Lower lobe of right lung (tissue), 2 donors: ENCODE measurements at places on chromosomes 7 and 10. TPM values are rescaled to one million over a fixed set of nuclear protein-coding genes. Genes with fewer than 3 reads are reported as not detected.

- peak overlapping the region; percentile 9 for H3K27ac ChIP-seq
- H3K36me3 ChIP-seq: peaks cover 76% of the 10 kb centered on the region
- H3K27me3 ChIP-seq: no peaks in the 10 kb centered on the region
Observed at GRCh38 chr10:97454330-97455036, 8.5 kb downstream of the ZDHHC16 start.

GRCh38 chr10:72702868-72703581 lies 11.1 kb downstream of the MCU start:
- H3K4me3 ChIP-seq: no peak overlapping the region
- H3K36me3 ChIP-seq: no peaks in the 10 kb centered on the region
- peaks cover 10% of the 10 kb centered on the region for H3K4me1 ChIP-seq
- DNase-seq: no peak
- H3K27ac ChIP-seq: no peak overlapping the region

DNA sequence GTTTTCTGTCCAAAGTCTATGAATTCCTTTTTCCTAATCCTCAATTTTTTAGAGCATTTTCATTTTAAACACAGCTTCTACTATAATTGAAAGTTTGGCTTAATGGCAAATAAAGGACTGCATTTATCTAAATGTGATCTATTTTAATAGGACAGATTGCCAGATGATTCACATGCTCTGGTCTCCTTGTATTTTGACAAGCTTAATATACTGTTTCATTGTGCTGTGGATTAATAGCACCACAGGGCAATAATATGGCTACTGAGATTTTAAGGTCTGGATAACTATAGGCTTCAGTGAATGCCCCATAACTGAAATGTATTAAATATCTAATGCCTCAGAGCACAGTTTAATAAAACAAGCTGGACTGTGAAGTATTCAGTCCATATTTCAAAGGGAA lies 1362.8 kb downstream of the XPNPEP1 start:
- no peak overlapping the region for H3K4me3 ChIP-seq
- no peak for DNase-seq
- no peak overlapping the region for H3K27ac ChIP-seq
- H3K27me3 ChIP-seq: no peaks in the 10 kb centered on the region
- H3K4me1 ChIP-seq: no peaks in the 10 kb centered on the region

LIPJ gene
- total RNA-seq: 0.09 TPM

CFAP69 gene
- 8.4 TPM for total RNA-seq

DNA sequence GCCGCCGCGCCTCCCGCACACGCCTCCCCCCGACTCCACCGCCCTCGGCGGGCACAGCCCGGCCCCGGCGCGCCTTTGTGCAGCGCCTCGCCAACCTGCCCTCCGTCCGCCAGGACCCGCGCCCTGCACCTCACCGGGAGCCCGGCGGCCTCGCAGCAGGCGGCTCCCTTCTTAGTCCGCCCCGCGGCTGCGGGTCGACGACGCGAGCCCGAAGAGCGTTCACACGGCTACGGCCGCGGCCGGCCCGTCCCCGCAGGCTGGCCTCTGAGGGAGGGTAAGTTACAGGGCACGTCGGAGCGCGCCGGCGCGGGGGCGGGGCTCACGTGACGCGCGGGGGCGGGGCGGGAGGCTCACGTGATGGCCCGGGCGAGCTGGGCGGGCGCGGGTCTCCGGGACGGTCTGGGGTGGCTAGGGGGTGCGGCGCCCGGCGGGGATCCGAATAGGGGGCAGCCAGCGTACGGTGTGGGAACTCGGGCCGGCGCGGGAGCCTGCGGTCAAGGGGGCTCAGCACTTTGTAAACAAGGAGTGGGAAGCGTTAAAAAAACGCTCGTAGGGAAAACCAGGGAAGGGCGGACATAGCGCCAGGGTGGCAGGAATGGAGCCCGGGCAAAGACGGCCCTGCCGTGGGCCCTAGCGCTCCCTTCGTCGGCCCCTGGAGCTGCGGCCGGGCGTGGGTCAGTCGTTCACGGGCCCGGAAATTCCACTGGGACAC lies at the start of gene ARHGAP12:
Gene ARHGAP12, minus strand, starts transcription at position 283 of the 712 bp plus-strand sequence. CDS start 19,976 bp downstream, outside the sequence.
- no peaks in the 10 kb centered on the region for H3K36me3 ChIP-seq
- H3K27ac ChIP-seq: peak within 1 kb of the TSS; percentile 96
- H3K4me1 ChIP-seq: peaks cover 47% of the 10 kb centered on the region
- H3K27me3 ChIP-seq: no peaks in the 10 kb centered on the region
- DNase-seq: peak; percentile 93
- H3K4me3 ChIP-seq: peak within 1 kb of the TSS; percentile 81

- DNase-seq: no peak
- no peaks in the 10 kb centered on the region for H3K27me3 ChIP-seq
- H3K4me1 ChIP-seq: peaks cover 19% of the 10 kb centered on the region
- no peak overlapping the region for H3K27ac ChIP-seq
Observed at GRCh38 chr10:93368210-93368609, 113.9 kb downstream of the MYOF start.

DNA sequence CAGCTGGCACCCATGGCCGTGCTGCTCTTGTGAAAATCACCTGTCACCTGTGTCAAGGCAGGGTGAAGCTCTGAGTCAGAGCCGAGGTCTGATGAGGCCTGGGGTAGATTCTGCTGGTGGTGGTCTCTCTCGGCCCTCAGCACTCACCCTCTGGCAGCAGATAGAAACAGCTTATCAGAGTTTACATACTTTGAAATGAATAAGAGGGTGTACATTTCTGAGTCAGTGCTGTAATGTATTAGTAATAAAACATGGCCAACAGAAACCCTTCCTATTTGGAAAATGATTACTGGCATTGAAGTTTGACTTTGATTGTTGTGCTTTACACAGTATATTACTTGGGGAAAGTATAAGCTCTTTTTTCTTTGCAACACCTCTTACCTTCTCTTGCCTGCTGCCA lies 228.8 kb downstream of the SNX10 start:
- H3K27me3 ChIP-seq: no peaks in the 10 kb centered on the region
- no peak for DNase-seq
- H3K4me3 ChIP-seq: no peak overlapping the region

GRCh38 chr7:45347804-45348203 lies 190.2 kb downstream of the RAMP3 start:
- no peaks in the 10 kb centered on the region for H3K27me3 ChIP-seq
- no peak overlapping the region for H3K4me3 ChIP-seq
- H3K27ac ChIP-seq: no peak overlapping the region
- H3K36me3 ChIP-seq: no peaks in the 10 kb centered on the region
- DNase-seq: no peak

- no peaks in the 10 kb centered on the region for H3K36me3 ChIP-seq
- no peak overlapping the region for H3K27ac ChIP-seq
- DNase-seq: no peak
- H3K27me3 ChIP-seq: no peaks in the 10 kb centered on the region
Observed at GRCh38 chr7:72015136-72015535, 397.0 kb downstream of the CALN1 start.

GRCh38 chr10:125156196-125156595 lies 4.2 kb downstream of the CTBP2 start:
- peak overlapping the region; percentile 97 for H3K27ac ChIP-seq
- peaks cover 67% of the 10 kb centered on the region for H3K4me1 ChIP-seq
- H3K27me3 ChIP-seq: no peaks in the 10 kb centered on the region
- no peak overlapping the region for H3K4me3 ChIP-seq

- H3K4me1 ChIP-seq: no peaks in the 10 kb centered on the region
- DNase-seq: no peak
- H3K27me3 ChIP-seq: no peaks in the 10 kb centered on the region
Observed at GRCh38 chr10:72540193-72540807, 85.6 kb downstream of the MICU1 start.

LRRC4 gene
- total RNA-seq: 12.8 TPM

DNA sequence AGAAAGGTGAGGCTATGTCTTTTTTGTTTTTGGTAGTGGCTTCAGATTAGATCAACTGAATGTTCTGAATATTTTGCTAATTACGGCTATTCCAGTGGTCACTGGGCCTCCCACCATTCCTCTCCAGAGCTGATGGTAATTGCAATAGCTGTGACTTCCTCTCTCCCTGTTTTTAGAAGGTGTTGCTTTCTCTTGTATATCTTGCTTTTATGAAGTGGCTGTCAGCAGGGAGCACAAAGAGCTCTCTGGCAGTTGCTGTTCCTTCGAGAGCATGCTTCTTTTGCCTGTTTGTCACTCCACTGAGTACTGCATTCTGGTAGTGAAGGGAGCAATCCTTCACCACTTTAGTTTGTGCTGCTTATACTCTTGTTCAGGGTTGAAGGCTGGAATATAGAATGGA lies 133.3 kb downstream of the EXOC4 start:
- no peak overlapping the region for H3K4me3 ChIP-seq
- no peaks in the 10 kb centered on the region for H3K4me1 ChIP-seq
- no peaks in the 10 kb centered on the region for H3K36me3 ChIP-seq
- H3K27me3 ChIP-seq: no peaks in the 10 kb centered on the region
- no peak for DNase-seq
- H3K27ac ChIP-seq: no peak overlapping the region

DNA sequence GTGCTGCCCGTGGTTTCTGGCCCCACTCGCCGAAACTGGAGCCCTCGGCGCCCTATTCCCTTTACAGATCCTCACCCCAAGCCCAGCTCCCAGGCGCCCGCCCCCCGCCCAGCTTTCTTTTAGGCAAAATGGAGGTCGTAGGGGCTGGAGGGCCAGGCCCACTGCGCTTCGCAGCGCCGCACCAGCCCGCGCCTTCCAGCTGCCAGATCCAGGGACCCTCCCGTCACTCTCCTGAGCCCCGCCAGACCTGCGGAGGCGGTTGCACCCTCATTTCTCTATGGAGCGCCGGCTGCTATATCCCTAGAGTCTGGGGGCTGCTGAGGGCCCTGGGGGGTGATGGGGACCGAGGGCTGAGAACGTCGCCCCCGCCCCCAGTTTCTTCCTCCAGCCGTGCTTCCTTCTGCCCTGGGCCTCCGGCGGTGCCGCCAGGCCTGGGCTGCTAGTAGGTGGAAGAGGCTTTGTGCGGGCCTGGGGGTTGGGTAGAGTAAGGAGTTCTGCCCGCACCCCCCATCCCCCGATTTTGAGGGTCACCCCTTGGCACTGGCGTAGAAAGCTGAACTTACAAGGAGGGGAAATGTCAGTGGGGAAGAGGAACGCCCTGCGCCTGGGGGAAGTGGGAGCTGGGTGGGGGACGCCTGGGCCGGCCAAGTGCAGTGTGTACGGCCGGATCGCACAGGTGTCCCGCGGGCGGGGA lies 1.0 kb downstream of the GNB2 start:
- H3K4me1 ChIP-seq: peaks cover 28% of the 10 kb centered on the region
- peak; percentile 76 for DNase-seq
- H3K36me3 ChIP-seq: peaks cover 34% of the 10 kb centered on the region
- H3K4me3 ChIP-seq: peak overlapping the region; percentile 95
- peak overlapping the region; percentile 98 for H3K27ac ChIP-seq

TLL2 gene
- total RNA-seq: not detected

CCDC3 gene
- total RNA-seq: 10.5 TPM

DNA sequence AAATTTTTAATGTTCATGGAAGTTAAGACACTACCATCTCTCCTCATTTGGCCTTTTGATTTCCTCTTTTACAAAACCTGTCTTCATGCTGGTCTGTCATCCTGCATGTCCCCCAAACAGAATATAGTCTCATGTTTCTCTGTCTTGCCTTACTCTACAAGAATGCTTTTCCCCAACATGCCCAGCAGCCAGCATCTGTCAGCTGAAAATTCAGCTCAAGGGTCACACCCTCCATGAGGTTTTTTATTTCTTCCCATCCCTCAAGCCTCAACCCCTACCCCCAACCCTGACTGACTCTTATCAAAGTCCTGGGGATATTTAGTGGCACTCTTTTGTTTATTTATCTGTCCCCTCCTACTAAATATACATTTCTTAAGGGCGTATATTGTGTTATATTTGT lies 202.0 kb downstream of the ANK3 start:
- no peak overlapping the region for H3K4me3 ChIP-seq
- no peaks in the 10 kb centered on the region for H3K4me1 ChIP-seq
- H3K27me3 ChIP-seq: no peaks in the 10 kb centered on the region
- H3K27ac ChIP-seq: no peak overlapping the region
- no peak for DNase-seq

SHH gene
- total RNA-seq: 7.3 TPM

DNA sequence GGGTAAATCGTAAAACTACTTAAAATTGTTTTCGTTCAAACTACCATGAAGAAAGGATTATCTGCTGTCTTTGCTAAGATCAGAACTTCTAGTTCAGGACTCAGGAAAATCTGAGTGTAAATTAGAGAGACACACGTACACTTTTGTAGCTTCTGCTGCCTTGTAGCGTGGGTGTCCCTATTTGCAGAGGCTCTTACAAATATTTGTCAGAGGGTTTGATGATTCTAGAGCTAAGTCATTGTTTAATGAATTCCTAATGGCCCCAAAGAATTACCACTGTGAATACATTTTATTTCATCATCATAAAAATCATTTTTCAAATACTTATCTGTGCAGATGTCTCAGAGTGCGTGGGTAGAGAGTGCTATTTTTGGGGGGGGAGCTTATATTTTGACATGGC lies 314.9 kb downstream of the LRMDA start:
- H3K4me1 ChIP-seq: no peaks in the 10 kb centered on the region
- no peak overlapping the region for H3K27ac ChIP-seq
- no peak for DNase-seq
- H3K36me3 ChIP-seq: no peaks in the 10 kb centered on the region

OPALIN gene
- total RNA-seq: not detected

DENND2A gene
- total RNA-seq: 19.0 TPM

DNA sequence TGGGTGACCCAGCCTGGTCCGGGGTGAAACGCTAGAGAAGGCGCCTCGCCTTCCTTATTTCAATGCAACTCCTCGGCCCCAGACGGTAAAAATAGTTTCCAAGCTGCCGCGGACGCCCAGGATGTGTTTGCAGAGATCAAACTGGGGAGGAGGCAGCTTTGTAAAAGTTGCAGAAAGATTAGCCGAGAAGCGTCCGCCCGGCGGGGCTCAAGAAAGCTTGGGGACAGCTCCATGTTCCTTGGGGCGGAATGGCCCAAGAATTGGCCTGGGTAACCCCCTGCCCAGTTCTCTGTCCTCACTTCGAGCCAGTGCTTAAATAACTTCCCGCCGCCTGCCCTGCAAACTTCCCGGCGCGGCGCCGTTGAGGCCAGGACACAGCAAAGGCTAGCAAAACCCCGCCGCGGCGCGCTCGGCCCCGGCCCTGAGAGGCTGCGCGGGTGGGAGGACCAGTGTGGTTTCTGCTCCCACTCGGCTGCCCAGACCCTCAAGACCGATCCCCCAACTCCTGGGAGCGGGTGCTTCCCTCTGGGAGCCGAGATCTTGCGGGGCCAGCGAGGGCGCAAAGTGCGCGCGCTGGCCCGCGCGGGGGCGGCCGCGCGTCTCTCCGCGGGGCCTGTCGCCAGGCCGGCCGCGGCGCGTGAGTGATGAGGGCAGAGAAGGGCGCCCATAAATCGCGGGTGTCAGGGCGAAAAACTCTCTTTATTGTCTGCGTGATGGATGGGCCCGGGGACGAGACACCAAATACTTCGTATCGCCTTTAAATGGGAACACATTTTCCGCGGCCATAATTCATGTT lies 6.3 kb upstream of the ZNF503 start:
- no peaks in the 10 kb centered on the region for H3K36me3 ChIP-seq
- DNase-seq: peak; percentile 69
- H3K27me3 ChIP-seq: peaks cover 10% of the 10 kb centered on the region
- H3K4me1 ChIP-seq: peaks cover 16% of the 10 kb centered on the region
- peak overlapping the region; percentile 97 for H3K27ac ChIP-seq
- peak overlapping the region; percentile 93 for H3K4me3 ChIP-seq
